ENCODE measurements at places on chromosomes 6 and 20.

- DNase-seq = no peak
These were observed 123.0 kb downstream of the UTRN start for GRCh38 chr6:144408161-144408560.

GRCh38 chr20:56750430-56750829, 121.3 kb downstream of the TFAP2C start:
- DNase-seq = no peak

DNA sequence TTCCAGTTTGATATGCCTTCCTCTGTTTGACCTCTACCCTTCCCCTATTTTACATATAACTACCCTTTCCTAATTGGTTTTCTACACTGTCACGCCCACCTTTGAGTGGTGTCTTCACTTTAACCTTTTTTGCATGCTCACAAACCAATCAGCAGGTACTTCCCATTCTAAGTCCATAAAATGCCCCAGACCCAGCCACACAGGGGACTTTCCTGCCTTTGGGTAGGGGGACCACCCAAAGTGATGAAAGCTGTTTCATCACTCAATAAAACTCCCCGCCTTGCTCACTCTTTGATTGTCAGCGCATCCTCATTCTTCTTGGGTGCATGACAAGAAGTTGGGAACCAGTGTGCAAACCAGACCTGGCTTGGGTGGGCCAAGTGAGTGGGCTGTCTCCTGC, 20.5 kb upstream of the SNRPC start:
- no peak for DNase-seq

DNA sequence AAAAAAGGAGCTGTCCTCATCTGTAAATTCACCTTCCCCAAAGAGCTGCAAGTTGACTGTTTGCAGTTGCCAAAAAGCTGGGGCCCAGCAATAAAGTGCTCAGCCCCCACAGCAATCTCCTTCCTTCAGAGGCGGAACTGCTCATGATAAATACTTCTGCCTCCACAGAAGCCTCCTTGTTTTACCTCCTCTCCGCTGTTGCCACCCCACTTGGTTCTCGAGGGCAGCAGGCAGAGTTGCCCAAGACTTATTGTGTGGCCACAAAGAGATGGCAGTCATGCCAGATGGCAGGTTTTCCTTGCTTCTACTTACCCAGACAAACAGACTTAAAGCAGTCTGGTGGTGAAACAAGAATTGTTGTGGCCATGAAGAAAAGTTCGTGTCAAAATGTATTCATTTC, 66.3 kb downstream of the SLX4IP start:
- no peak for DNase-seq

DNA sequence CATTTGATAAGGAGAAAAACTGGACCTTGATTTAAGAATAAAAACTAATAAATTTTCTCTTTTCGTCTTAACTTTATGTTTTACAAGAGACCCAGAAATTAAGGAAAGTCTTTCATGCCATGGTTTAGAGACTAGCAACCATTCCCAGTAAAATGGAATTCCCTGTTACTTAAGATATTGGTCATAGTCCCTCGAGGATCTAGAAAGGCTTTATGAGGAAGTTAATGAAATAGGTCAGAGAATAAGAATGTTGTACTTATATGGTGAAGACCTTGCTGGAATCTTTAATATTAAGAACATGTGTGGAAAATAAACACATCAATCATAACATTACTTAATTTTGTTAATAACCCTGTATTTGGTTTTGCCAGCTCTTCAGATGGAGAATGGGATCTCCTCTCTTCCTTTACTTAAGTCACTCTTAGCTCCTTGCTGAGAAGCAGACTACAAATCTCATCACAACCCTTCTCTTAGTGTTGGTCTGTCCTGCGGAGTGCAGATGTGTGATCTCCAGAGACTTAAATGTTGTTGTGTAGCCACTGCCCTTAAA, 382.9 kb downstream of the QKI start:
- no peak for DNase-seq

GRCh38 chr6:27149150-27149549, 98.4 kb upstream of the PRSS16 start:
- no peak for DNase-seq

DNA sequence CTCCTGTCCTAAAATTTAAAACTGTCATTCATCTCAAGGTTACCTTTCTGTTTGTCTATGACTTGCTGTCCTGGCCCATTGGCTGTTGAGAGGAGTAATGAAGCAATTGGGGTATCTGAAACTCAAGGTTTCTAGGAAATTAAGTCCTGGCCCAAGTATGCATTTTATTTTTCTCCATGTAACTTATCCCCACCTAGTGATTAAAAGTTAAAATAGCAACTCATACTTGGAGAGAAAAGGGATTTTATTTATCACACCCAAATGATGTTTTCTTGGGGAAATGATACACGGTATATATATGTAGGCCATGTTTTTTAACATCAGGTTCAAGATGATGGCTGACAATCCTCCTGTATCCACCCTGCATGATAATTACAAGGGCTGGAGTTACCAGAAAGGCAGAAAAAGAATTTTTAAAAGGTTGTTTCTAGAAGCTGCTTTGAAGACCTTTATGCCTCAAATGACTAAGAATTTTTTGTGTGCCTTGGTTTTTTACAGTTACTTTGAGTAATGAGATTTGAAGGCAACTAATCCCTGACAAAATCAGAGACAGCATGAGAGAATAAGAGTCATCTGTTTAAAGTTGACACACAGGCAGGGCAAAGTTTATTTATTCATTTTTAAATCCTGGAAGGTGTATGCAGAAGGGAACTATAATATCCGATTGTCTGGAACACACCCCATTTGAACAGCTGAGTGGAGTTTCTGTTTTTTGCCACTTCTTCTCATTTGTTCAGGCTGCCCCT, 28.9 kb upstream of the C6orf58 start:
- DNase-seq = no peak

DNA sequence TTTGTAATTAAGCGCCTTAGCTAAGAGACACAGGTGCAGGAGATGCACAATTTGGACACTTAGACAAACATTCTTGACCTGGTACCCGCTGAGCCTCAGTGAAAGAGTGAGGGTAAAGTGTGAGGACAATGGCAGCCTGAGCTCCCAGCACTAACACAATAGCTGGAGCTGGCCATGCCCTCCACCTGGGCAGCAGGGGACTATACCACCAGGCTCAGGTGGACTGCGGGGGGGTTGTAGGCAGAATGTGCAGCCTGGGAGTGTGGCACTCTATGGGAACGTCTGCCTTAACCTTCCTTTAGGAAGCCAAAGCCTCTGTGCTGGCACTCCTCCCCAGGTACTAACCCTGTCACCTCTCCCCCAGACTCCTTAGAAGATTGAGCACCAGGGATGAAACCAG, 23.6 kb downstream of the PRKN start:
- DNase-seq = no peak

DNA sequence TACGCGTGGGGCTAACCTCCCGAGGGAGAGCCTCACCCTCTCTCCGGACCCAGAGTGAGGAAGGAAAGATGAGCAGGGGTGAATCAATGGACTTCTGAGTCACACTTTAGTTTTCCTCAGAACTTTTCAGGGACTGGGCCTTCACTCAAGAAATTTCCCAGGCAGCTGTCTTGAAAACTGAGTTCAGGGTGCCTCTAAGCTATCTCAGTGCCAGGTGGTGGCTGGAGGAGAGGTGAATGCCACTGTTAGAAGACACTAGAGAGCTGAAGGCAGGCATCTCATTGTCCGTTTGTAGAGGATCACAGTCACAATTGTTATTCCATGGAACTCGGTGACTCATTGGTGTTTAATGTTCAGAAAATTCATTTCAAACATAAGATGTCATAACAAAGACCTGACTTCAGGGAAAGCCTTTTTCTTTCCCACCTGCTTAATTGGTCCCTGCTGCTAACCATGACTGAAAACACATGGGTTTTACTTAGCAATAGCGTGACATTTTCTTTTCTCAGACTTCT, 5.3 kb upstream of the SERPINB6 start:
- no peak for DNase-seq

- DNase-seq = no peak
These were observed 80.3 kb downstream of the TBC1D7 start for GRCh38 chr6:13248053-13248452.

DNA sequence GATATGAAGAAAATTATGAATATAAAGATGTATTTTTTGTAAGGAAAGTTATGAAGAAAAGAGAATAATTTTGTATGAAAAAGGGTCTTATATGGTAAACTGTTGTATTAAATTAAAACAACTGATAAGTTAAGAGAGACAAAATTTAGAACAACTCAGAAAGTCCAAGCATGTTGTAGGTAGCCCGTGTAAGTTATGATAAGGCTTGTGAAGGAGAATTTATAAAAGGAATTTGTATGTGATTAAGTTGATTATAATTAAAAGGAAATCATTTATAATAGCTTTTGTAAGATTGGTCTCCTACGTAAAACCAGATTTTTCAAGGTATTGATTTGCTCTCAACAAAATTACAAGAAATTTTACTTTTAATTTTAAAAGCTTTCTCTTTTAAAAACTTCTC, 1579.3 kb downstream of the HACE1 start:
- DNase-seq = no peak

GRCh38 chr20:48444249-48444648, 383.6 kb downstream of the PREX1 start:
- DNase-seq = no peak

GRCh38 chr20:10543480-10543879, 108.4 kb downstream of the SLX4IP start:
- DNase-seq = no peak

DNA sequence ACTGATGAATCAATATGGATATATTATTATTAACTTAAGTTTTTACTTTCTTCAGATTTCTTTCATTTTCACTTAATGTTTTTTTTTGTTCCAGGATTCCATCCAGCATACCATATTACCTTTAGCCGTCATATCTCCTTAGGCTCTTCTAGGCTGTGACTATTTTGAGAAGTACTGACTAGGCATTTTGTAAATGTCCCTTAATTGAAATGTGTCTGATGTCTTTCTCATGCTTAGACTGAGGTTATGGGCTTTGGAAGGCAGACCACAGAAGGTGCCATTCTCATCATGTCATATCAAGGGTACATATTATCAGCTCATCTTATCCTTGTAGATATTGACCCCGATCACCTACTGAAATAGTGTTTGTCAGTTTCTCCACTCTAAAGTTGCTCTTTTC, 101.3 kb downstream of the FOXO3 start:
- no peak for DNase-seq

DNA sequence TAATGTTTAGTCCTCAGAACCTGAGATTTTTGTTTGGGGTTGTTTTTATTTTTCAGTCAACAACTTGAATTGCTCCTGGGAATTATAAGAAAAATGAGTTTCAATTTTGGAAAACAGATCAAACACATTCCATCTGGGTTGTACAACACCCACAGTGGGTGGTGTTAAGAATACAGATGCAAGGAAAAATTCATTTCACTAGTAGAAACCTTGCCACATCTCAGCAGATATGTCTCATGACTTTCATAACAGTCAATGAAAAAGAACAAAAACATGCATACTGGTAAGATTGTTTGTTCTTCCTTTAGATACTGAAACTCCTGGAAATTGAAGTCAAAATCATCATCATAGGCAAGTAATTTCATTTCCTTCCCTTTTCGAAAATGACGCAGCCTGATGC, 78.9 kb downstream of the MOXD1 start:
- no peak for DNase-seq

GRCh38 chr20:35662551-35662950, 2.1 kb downstream of the CPNE1 start:
- DNase-seq = no peak

DNA sequence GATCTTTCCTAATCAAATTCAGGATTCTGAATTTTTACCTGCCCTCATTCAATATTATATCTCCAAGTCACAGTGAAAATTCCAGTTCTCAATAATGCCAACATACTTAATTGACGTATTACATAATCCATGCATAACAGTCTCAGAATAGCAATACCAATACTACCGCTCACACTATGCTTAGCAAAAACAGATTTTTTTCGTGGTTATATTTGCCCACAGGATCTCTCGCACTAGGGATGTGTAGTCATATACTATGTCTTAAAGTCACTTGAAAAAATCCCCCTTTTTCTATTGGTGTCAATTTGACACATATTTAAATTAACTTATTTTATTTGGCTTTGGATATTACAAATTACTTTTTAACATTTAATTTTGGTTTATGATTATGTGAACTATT, 323.1 kb upstream of the SLC35B3 start:
- DNase-seq = no peak

- DNase-seq = no peak
These were observed 28.3 kb downstream of the PPP1R16B start for GRCh38 chr20:38833857-38834164.

GRCh38 chr6:159257846-159258245, 88.6 kb downstream of the FNDC1 start:
- no peak for DNase-seq

DNA sequence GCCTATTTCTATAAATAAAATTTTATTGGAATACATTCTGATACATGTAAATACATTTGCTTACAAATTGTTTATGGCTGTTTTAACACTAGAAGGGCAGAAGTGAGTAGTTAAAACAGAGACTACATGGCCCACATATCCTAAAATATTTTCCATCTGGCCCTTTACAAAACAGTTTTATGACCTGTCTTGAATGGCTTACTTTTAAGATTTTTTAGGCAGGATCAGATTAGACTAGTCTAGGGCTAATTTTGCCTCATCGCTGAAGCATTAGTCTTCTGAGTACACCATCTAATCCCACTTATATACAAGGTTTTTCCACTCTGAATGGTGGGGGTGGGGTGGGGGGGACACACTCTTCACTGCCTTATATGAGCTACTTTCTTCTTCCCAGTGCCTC, 27.1 kb downstream of the PLAGL1 start:
- no peak for DNase-seq

- no peak for DNase-seq
These were observed 71.9 kb upstream of the SLC22A16 start for GRCh38 chr6:110548110-110548847.

DNA sequence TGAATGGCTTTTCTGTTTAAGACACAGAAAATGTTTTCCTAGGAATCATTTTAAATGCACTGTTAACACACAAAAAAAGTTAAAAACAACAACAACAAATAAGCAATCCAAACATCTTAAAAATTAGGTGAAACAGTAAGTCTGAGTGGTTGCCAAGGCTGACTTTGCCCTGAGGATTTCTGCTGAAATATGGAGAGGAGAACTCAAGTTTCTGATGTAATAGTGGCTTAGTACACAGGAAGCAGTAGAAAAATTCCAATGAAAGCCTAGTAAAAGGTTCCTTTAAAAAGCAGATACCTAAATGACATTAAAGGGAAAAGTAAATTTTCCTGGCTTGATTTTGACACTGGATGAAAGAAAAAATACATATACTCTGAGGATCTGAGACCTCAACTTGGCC, 184.2 kb downstream of the EPM2A start:
- DNase-seq = no peak

- DNase-seq = no peak
These were observed 36.7 kb upstream of the CHD6 start for GRCh38 chr20:41654884-41655283.

DNA sequence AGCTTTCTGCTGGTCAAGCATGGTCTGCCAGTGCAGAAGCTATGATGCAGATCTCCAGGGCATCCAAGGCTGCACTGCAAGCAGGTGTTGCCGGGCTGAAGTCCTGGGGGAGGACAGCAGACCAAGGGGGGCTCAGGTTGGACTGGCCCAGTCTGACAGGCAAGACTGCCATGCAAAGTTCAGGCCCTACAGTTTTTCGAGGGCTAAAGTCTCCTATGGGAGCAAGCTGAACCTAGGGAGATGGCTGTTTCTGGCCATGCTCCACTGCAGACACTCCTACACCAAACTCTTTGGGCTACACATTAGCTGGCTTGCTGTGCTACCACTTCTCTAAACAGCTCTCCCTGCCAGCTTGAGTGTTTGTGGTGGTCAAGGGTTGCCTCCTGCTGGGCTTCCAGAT, 130.0 kb upstream of the SYNCRIP start:
- no peak for DNase-seq

- DNase-seq = no peak
These were observed at the start of gene PACSIN1 for GRCh38 chr6:34465531-34466241. Gene PACSIN1 (plus strand): TSS chr6:34466076. CDS start chr6:34526306, 60,230 bp downstream.
